ENCODE measurements at places on chromosomes 13 and 19.

DNA sequence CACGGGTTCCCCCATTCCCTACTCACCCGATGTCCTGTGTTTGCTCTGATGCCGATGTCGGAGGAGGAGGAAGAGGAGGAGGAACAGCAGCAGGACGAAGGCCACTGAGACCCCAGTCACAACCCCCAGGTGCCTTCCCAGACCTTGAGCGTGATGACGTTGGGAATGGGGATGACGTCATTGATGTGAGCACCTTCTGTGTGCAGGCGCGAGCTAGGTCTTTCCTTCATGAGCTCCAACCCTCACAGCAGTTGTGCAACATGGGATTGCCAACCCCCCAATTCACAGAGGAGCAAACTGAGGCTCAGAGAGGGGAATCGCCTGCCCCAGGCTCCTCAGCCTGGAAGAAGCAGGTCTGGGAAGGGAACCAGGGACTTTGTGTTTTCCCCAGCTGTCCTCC lies 4.2 kb downstream of the LILRB5 start:
- no peak for DNase-seq

DNA sequence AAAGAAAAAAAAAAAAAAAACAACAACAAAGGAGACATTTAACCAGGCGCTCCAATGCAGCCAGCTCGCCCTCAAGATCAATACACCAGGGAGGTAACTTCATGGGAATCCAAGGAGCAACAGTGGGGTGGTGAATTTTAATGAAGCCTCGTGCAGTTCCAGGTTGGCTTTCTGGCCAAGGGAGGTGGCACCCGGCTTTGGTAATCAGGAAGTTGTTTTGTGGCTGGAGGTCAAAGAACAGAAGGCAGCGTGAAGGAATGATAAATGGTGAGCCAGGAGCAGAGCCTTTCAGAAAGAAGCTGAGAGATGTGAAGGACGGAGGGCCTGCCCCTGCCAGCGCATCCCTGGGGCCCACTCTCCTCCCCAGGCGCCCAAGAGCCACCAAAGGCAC lies 188.2 kb upstream of the TSC22D1 start:
- no peak for DNase-seq

GRCh38 chr13:90415902-90416301 lies 931.6 kb upstream of the MIR17HG start:
- no peak for DNase-seq

DNA sequence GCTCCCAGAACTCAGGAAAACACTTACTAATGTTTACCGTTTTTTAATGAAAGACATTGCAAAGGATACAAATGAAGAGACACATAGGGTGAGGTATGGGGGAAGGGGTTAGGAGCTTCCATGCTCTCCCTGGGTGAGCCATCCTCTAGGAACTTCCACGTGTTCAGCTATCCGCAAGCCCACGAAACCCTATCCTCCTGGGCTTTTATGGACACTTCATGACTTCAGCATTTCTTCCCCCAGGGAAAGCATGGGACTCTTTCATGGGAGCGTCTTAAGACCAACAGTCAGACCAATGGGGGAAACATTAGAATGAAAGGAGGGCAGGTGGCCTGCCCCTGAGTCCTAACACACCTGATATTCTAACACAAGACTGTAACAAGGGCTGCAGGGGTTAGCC lies 6.6 kb upstream of the ESD start:
- no peak for DNase-seq

DNA sequence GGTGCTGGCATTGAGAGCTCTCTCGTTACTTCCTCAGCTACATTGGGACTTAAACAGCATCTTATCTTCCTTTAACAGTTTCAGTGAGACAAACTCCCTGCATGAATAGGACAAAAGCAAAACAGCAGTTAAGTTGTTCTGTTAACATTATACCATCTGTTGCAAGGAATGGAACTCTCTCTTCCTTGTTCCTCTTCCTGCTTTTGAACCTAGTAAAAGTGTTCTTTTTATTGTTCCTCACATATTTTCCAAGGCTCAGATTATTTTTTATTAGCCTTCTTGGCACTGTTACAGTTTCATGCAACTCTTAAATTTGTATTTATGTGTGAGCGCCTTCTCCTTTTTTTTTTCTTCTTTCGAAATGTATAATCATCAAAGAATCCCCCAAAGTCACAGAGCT lies 202.6 kb upstream of the UFM1 start:
- DNase-seq = no peak

DNA sequence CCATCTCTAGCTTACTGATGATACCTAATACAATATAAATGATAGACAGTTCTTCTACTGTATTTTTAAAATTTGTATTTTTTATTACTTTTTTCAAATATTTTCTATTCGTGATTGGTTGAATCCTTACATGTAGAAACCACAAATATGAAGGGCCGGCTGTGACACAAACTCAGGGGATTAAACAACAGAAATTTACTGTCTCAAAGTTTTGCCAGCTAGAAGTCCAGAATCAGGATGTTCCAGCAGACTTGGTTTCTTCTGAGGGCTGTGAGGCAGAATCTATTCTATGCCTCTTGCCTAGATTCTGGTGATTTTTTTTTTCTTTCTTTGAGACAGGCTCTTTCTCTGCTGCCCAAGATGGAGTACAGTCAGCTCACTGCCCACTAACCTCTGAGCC lies 13.8 kb downstream of the FPR1 start:
- DNase-seq = no peak

GRCh38 chr13:51717786-51718398 lies 86.1 kb downstream of the DHRS12 start:
- no peak for DNase-seq

DNA sequence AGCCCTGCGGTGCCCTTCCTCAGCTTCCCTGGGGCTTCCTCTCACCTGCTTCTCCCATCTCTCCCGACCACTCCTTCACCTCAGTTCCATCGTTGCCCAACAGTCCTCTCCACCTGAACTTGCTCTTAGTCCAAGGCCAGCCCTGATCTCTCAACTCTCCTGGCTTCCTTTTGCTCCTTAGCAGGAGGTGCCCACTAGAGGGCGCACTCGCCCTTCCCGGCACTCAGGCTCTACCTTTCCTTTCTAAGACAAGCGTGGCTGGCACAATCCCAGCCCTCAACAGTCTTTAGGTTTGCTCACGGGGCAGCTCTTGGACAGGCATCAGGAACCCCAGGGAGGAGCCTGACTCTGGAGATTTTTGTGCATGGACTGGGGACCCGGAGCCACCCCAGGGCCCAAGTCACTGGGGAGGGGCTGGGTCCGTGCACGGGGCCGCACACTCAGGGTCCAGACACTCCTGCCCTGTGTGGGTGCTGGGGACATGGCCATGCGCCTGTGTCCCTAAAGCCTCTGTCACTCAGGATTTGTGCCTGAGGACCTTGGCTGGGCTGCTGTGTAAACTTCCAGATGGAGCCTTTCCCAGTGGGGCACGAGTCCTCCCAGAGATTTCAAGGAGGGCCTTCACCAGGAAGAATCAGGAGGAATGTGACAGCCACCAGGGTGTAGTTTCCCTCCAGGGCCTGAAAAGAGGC lies 12.1 kb upstream of the CEACAM8 start:
- peak; percentile 26 for DNase-seq

DNA sequence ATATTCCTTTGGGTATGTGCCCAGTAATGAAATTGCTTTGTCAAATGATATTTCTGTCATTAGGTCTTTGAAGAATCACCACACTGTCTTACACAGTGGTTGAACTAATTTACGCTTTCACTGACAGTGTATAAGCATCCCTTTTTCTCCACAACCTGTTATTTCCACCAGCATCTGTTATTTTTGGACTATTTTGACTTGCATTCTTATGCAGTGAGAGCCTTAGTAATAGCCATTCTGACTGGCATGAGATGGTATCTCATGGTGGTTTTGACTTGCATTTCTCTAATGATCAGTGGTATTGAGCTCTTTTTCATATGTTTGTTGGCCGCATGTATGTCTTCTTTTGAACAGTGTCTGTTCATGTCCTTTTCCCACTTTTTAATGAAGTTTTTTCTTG lies 92.0 kb upstream of the SPATA13 start:
- no peak for DNase-seq
